ENCODE measurements at places on chromosomes 7 and 10. TPM values are rescaled to one million over a fixed set of nuclear protein-coding genes. Genes with fewer than 3 reads are reported as not detected.

The RNF32 gene
- total RNA-seq: 2.8 TPM

The CUZD1 gene
- total RNA-seq: 0.29 TPM

The DNAJB6 gene
- 104 TPM for total RNA-seq

The IDI2 gene
- not detected for total RNA-seq

The PDZD7 gene
- 2.6 TPM for total RNA-seq
